Effector memory CD8-positive, alpha-beta T cell (primary cell): ENCODE measurements at places on chromosomes 11 and 22.

DNA sequence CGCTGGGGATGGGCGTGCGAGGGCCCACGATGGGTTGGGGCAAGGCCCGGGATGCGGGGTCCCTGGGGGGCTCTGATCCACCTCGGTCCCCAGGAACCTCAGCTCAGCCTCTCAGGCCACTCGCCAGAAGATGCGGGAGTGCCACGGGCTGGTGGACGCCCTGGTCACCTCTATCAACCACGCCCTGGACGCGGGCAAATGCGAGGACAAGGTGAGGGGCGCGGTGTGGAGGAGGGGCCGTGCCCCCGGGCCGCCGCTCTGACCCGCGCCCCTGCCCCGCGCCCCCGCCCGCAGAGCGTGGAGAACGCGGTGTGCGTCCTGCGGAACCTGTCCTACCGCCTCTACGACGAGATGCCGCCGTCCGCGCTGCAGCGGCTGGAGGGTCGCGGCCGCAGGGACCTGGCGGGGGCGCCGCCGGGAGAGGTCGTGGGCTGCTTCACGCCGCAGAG is 6.3 kb downstream of the PKP3 start:
- peaks cover 4% of the 10 kb centered on the region for H3K4me1 ChIP-seq
- H3K27me3 ChIP-seq, result no peaks in the 10 kb centered on the region
- DNase-seq, result no peak
- H3K36me3 ChIP-seq, result no peaks in the 10 kb centered on the region

- no peak overlapping the region for H3K27ac ChIP-seq
- H3K36me3 ChIP-seq, result peaks cover 3% of the 10 kb centered on the region
- H3K27me3 ChIP-seq, result no peaks in the 10 kb centered on the region
- no peak for DNase-seq
- no peak overlapping the region for H3K4me3 ChIP-seq
These were observed 346.8 kb downstream of the ETS1 start for GRCh38 chr11:128240546-128240945.

- peak; percentile 0 for DNase-seq
- H3K4me1 ChIP-seq, result no peaks in the 10 kb centered on the region
- H3K36me3 ChIP-seq, result no peaks in the 10 kb centered on the region
- H3K4me3 ChIP-seq, result no peak overlapping the region
- no peaks in the 10 kb centered on the region for H3K27me3 ChIP-seq
These were observed 114.8 kb downstream of the KCNQ1OT1 start for GRCh38 chr11:2584812-2585565.

- no peak overlapping the region for H3K4me3 ChIP-seq
- no peak overlapping the region for H3K27ac ChIP-seq
- H3K36me3 ChIP-seq, result no peaks in the 10 kb centered on the region
These were observed 99.8 kb downstream of the FBXO7 start for GRCh38 chr22:32574411-32574810.

GRCh38 chr11:126159719-126160344 is 51.6 kb downstream of the RPUSD4 start:
- no peaks in the 10 kb centered on the region for H3K4me1 ChIP-seq
- no peak overlapping the region for H3K4me3 ChIP-seq
- no peaks in the 10 kb centered on the region for H3K36me3 ChIP-seq

- no peak overlapping the region for H3K27ac ChIP-seq
- H3K4me1 ChIP-seq, result peaks cover 16% of the 10 kb centered on the region
- no peak overlapping the region for H3K4me3 ChIP-seq
- H3K27me3 ChIP-seq, result no peaks in the 10 kb centered on the region
- no peak for DNase-seq
- H3K36me3 ChIP-seq, result peaks cover 7% of the 10 kb centered on the region
These were observed 10.2 kb upstream of the AMPD3 start for GRCh38 chr11:10444725-10445315.

GRCh38 chr11:131486100-131486499 is 115.7 kb downstream of the NTM start:
- DNase-seq, result no peak
- no peak overlapping the region for H3K27ac ChIP-seq
- no peak overlapping the region for H3K4me3 ChIP-seq
- no peaks in the 10 kb centered on the region for H3K4me1 ChIP-seq
- no peaks in the 10 kb centered on the region for H3K27me3 ChIP-seq

DNA sequence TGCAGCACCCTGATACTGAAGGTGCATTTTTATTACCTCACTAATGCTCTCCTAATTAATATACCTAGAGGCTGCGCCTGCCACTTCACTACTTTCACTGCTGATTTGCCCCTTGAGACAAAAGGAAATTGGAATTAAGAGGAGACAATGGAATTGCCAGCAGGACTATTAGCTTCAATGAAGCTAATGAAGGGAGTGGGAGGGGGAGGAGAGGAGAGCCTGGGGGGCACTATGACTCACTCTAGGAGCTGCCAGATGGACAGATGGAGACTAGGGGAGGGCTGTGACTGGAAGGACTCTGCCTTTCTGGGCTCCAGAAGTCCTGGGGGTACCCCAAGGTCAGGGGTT is 102.8 kb upstream of the DRD2 start:
- no peak for DNase-seq
- no peak overlapping the region for H3K4me3 ChIP-seq
- no peaks in the 10 kb centered on the region for H3K36me3 ChIP-seq
- peaks cover 45% of the 10 kb centered on the region for H3K27me3 ChIP-seq
- H3K27ac ChIP-seq, result no peak overlapping the region
- peaks cover 2% of the 10 kb centered on the region for H3K4me1 ChIP-seq

DNA sequence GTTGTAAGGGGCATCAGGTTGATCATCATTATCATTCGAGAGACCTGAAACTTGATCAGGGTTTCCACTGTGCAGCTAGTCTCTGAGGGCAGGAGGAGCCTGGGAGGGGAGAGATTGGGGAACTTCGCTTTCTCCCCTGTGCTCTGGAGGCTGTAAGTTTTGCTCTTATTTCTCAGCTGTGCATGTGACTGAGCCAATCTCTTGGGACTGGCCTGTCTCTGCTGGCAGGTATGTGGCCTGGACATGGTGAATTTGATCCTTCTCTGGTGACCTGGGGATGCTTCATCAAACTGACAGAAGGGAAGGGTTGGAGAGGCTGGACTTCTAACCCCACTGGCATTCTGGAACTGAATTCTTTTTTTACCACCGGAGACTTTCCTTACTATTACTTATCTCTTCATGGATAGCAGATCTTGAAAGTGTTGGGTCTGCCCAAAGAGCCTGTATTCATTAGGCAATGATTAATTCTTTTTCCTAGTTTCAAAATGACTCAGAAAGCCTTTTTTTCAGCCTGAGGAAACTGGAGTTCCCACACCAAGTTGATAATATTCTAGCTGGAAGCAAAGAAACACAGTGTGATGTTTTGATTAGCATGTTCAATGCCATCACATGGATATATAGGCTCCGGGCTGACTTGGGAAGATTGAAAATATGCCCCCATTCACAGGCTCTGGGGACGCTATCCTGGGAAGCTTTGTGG is 36.5 kb downstream of the TSPAN18 start:
- peaks cover 19% of the 10 kb centered on the region for H3K27me3 ChIP-seq
- H3K36me3 ChIP-seq, result no peaks in the 10 kb centered on the region

DNA sequence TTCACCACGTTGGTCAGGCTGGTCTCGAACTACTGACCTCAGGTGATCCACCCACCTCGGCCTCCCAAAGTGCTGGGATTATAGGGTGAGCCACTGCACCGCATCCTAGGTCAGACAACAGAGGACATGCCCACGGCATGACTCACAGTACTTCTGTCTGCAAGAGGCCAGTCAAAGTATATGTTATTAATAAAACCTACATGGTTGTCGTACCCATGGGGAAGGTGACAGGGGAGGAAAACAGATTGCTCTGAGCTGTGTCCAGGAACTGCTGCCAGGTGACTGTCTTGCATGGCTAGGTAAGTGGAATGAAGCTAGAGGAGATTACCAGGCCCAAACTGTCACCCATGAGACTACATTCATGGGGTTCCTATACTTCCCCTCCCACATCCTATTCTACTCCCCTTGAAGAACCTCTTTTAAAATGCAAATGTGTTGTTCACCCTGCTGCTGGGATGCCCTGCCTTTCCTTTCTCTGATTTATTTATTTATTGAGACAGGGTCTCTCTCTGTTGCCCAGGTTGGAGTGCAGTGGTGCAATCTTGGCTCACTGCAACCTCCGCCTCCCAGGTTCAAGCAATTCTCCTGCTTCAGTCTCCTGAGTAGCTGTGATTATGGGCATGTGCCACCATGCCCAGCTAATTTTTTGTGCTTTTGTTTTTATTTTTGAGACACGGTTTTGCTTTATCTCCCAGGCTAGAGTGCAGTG is 2.0 kb upstream of the NLRX1 start:
- no peak overlapping the region for H3K4me3 ChIP-seq
- H3K27me3 ChIP-seq, result no peaks in the 10 kb centered on the region
- peaks cover 11% of the 10 kb centered on the region for H3K36me3 ChIP-seq
- no peak for DNase-seq
- H3K27ac ChIP-seq, result no peak overlapping the region
- H3K4me1 ChIP-seq, result no peaks in the 10 kb centered on the region

DNA sequence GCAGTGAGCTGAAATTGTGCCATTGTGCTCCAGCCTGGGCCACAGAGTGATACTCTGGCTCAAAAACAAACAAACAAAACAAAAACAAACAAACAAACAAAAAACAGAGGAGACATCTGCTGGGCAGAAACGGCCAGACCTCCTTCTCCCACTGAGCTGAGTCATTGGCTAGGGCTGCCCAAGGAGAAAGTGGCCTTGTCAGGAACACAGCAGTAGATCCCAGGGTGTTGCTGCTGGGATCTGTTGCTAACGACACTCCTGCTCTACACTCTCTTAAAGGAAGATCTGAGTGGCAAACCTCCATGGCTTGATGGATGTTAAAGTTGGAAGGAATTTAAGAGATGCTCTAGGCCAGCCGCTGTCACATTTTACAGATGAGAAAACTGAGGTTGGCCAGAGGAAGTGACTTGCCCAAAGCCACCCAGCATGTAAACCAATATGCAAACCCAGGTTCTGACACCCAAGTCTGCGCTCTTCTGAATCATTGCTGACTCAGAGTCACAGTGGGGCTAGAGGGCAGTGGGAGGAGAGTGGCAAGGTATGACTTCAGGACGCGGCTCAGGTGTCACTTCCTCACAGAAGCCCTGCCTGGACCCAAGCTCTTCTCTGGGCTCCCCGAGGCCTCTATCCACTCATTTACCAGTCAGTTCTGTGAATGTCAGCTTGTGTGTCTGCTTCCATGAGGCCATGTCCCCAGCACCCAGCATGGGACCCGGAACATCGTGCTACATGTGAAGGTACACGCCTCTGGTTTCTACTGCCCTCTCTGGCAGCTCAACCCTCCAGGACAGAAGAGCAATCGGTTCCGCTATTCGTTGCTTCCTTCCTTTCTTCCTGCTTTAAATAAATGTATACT is 11.3 kb upstream of the GDPD5 start:
- peak overlapping the region; percentile 85 for H3K27ac ChIP-seq
- peaks cover 36% of the 10 kb centered on the region for H3K4me1 ChIP-seq
- H3K36me3 ChIP-seq, result peaks cover 2% of the 10 kb centered on the region
- DNase-seq, result peak; percentile 34

GRCh38 chr22:44413211-44413610 is 84.8 kb downstream of the RTL6 start:
- no peak for DNase-seq
- no peak overlapping the region for H3K4me3 ChIP-seq
- H3K4me1 ChIP-seq, result no peaks in the 10 kb centered on the region
- peaks cover 29% of the 10 kb centered on the region for H3K27me3 ChIP-seq
- H3K36me3 ChIP-seq, result no peaks in the 10 kb centered on the region

GRCh38 chr11:33172996-33173395 is 11.7 kb upstream of the CSTF3 start:
- H3K4me1 ChIP-seq, result no peaks in the 10 kb centered on the region
- H3K4me3 ChIP-seq, result no peak overlapping the region
- H3K27ac ChIP-seq, result no peak overlapping the region

DNA sequence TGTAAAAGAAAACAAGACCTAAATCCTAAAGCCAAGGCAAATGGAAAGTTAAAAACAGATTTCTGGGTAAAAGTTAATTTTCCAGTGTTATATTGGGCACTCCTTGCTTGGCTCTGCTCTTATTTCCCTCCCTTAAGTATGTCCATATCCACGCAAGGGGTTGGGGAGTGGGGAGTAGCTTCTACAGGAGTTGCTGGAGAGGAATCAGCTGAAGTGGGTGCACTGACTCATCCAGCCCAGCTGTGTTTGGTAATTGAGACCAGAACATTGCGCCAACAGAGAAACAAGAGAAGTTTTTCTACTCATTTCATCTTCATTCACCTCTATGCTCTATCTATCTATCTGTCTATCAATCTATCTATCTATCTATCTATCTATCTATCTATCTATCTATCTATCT is 298.4 kb upstream of the PDGFD start:
- no peaks in the 10 kb centered on the region for H3K36me3 ChIP-seq
- no peak for DNase-seq
- no peak overlapping the region for H3K4me3 ChIP-seq
- H3K4me1 ChIP-seq, result no peaks in the 10 kb centered on the region

- no peak overlapping the region for H3K4me3 ChIP-seq
- DNase-seq, result no peak
- no peaks in the 10 kb centered on the region for H3K4me1 ChIP-seq
- no peak overlapping the region for H3K27ac ChIP-seq
These were observed 84.8 kb upstream of the HTATIP2 start for GRCh38 chr11:20278727-20279126.

- H3K4me1 ChIP-seq, result peaks cover 65% of the 10 kb centered on the region
- peak overlapping the region; percentile 96 for H3K4me3 ChIP-seq
- H3K27ac ChIP-seq, result peak overlapping the region; percentile 97
- DNase-seq, result no peak
- peaks cover 88% of the 10 kb centered on the region for H3K36me3 ChIP-seq
- no peaks in the 10 kb centered on the region for H3K27me3 ChIP-seq
These were observed 2.7 kb downstream of the AHNAK start for GRCh38 chr11:62543680-62544444.

DNA sequence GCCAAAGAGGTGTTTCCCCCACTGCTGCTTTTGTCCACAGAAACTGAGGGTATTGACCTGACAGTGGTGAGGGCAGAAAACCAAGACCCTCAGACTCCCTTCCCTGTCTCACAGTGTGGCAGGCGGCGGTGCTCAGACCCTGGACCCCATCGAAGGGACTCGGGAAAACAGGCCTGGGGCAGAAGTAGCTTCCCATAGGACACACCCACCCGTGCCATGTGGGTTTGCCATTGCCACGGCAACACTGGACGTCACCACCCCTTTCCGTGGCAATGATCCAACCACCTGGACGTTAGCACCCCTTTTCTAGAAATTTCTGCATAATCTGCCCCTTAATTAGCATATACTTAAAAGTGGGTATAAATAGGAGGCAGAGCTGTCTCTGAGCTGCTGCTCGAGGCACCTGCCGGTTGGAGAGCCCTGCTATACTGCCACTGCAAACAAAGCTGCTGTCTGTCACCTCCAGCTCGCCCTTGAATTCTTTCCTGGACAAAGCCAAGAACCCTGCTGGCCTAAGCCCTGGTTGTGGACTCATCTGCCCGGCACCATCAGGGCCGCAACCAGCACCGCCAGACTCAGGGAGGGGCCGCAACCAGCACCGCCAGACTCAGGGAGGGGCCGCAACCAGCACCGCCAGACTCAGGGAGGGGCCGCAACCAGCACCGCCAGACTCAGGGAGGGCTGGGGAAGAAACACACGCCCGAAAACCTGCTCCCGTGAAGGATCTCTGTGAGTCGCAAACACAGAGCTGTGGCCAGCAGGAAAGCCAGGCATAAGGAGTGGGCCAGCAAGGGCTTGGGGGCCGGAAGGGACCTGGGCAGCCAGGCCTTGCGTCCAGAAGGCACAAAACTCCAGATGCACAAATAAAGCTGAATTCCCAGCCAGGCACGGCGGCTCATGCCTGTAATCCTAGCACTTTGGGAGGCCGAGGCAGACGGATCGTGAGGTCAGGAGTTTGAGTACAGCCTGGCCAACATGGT is 10.4 kb downstream of the MLC1 start:
- no peak for DNase-seq
- H3K36me3 ChIP-seq, result no peaks in the 10 kb centered on the region
- no peak overlapping the region for H3K4me3 ChIP-seq
- H3K27me3 ChIP-seq, result peaks cover 7% of the 10 kb centered on the region
- H3K4me1 ChIP-seq, result no peaks in the 10 kb centered on the region
